ENCODE measurements at places on chromosomes 6 and 20. TPM values are rescaled to one million over a fixed set of nuclear protein-coding genes. Genes with fewer than 3 reads are reported as not detected.

DNA sequence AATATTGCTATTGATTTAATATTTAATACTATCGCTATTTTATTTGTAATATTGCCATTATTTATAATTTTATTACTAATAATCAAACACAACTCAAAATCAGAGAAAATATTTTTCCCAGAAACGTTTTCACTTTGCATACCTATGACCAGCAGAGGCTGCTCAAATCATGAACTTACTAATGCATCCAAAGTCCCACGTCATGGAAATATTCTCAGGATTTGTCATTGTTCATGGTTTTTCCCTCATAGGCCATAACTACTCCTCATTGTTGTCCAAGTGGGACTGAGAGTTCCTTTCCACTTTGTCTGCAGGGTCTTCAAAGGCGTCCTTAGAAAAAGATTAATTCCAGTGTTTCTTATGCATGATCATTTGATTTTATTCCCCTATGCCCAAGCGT, 344.8 kb downstream of the THBS2 start:
- no peak overlapping the region for H3K4me3 ChIP-seq
- DNase-seq, result no peak
- no peaks in the 10 kb centered on the region for H3K27me3 ChIP-seq
- no peaks in the 10 kb centered on the region for H3K4me1 ChIP-seq
- H3K36me3 ChIP-seq, result no peaks in the 10 kb centered on the region

The ARFGEF3 gene
- 2.9 TPM for total RNA-seq

GRCh38 chr20:41657655-41658054, 39.5 kb upstream of the CHD6 start:
- no peak overlapping the region for H3K4me3 ChIP-seq
- H3K27ac ChIP-seq, result no peak overlapping the region
- DNase-seq, result no peak
- H3K27me3 ChIP-seq, result no peaks in the 10 kb centered on the region
- no peaks in the 10 kb centered on the region for H3K36me3 ChIP-seq
- no peaks in the 10 kb centered on the region for H3K4me1 ChIP-seq

The MROH8 gene
- 43.5 TPM for total RNA-seq

The BEND3 gene
- total RNA-seq, result 6.9 TPM

DNA sequence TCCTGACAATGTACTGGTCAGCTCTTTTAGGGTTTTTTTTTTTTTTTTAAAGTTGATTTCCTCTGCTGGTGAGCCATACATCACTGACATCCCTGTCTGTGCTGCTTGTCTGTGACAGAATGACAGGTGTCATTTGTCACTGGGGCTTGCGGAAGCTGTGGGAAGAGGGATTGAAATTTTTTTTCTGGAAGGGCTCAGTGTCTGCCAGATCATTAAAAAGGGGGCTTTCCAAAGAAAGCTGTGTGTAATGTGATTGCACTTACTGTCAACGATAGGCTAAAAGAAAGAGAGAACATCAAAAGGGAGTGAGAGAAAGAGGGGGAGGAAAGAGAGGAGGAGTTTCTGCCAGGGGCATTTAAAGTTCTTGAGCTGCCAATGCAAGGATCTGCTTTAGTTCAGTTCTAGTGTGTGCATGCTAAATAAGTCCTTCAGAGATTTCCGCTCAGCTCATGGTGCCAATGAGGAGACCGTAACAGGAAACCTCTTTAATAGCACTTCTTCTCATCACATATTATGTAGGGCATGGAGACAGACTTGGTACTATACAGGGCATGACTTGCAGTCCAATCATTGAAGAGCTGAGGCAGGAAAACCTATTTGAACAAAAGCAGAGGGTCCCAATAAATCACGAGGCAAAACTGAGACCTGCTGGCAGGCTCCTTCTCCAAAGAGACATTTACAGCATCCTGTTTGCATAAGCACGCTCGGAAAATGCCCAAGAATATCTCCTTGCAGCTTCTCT, 177.2 kb downstream of the TSHZ2 start:
- H3K4me1 ChIP-seq, result peaks cover 10% of the 10 kb centered on the region
- no peaks in the 10 kb centered on the region for H3K36me3 ChIP-seq
- no peaks in the 10 kb centered on the region for H3K27me3 ChIP-seq
- H3K27ac ChIP-seq, result no peak overlapping the region

- no peaks in the 10 kb centered on the region for H3K27me3 ChIP-seq
- H3K4me1 ChIP-seq, result no peaks in the 10 kb centered on the region
- no peak overlapping the region for H3K4me3 ChIP-seq
- no peaks in the 10 kb centered on the region for H3K36me3 ChIP-seq
- no peak overlapping the region for H3K27ac ChIP-seq
Measured at GRCh38 chr20:52461582-52461981, 270.0 kb upstream of the ZFP64 start.

DNA sequence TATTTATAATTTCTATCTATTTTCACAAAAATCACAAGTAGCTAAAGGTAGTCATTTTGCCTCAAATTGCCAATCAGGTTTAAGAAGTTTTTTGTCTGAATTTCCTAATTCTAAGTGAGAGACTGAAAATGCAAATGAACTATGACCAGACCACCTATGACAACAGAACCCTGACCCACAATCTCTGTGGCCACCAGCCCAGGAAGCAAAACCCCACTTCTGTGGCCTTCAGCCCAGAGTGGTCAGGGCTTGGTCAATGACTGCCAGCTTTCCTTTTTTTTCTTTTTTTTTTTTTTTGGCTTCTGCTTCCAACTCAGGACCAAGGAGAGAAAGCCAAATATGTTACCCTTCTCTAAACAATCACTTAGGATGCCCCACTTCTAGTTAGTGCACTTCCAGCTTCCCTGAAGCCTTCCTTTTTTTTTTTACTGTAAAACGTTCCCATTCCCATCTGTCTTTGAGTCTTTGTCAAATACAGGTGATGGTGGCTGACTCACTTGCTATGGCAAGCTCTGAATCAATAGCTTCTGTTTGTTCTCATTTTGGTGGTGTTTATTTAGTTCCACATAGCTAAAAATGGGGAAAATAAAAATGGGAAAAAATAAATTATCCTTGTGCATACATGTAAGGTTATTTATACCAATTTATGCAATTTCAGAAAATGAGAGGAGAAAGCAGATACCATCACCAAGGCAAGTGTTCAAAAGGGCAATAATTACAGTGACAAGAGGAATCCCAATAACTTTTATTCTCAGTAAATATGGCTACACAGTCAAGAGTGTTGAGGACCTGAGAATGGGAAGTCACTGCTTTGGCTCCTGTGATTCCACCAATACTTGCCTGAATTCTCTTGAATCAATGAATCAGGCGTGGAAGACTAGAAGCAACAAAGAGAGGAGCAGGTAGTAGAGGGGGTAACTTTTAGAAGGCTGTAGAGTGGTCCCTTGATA, 170.3 kb upstream of the PDE7B start:
- no peaks in the 10 kb centered on the region for H3K4me1 ChIP-seq
- no peaks in the 10 kb centered on the region for H3K27me3 ChIP-seq
- no peak for DNase-seq
- H3K36me3 ChIP-seq, result no peaks in the 10 kb centered on the region
- no peak overlapping the region for H3K27ac ChIP-seq

GRCh38 chr6:112665114-112665513, 318.0 kb downstream of the RFPL4B start:
- H3K4me1 ChIP-seq, result no peaks in the 10 kb centered on the region
- H3K27ac ChIP-seq, result no peak overlapping the region
- H3K27me3 ChIP-seq, result no peaks in the 10 kb centered on the region
- H3K4me3 ChIP-seq, result no peak overlapping the region
- H3K36me3 ChIP-seq, result no peaks in the 10 kb centered on the region

GRCh38 chr6:150301846-150302519, 66.8 kb upstream of the IYD start:
- H3K4me1 ChIP-seq, result no peaks in the 10 kb centered on the region
- H3K27me3 ChIP-seq, result no peaks in the 10 kb centered on the region
- H3K36me3 ChIP-seq, result no peaks in the 10 kb centered on the region
- H3K4me3 ChIP-seq, result no peak overlapping the region

The CDH26 gene
- total RNA-seq, result 3.5 TPM

DNA sequence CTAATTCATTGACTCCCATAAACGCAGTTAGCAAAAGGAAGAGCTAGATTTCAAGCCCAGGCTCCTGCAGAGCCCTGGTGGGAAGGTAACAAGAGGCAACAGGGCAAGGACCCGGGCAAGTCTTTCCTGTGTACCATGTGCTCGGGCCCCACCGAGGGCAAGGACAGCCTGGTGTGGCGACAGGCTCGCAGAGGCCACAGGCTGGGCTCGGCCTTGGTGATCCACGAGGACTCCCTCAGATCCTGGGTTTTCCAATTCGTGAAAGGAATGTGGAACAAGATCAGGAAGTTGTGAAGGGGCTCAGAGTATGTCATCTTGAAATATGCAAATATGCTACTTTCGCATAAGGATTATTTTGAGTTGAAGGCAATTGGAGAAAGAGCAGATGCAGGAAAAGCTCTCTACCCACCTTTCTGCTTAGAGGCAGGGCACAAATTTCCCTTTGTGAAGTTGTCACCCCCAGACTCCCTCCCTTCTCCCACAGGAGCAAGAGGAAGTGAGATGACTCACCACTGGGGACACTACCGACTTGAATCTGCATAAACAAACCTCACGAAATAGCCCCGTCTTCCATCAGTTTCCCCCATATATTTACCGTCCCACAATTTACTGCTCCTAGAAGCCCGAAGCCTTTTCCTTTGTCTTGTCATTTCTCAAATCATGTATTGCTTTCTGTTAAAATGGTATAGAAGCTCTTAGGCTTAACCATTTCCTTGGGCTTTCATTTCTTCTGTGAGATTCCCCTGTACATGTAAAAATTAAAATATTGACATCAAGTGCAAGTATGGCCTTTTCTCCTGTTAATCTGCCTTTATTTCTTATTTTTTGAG, 79.0 kb downstream of the PSMG4 start:
- no peaks in the 10 kb centered on the region for H3K36me3 ChIP-seq
- no peaks in the 10 kb centered on the region for H3K27me3 ChIP-seq

GRCh38 chr6:25913741-25914140, 16.8 kb downstream of the SLC17A2 start:
- no peaks in the 10 kb centered on the region for H3K27me3 ChIP-seq
- no peak overlapping the region for H3K27ac ChIP-seq
- no peak overlapping the region for H3K4me3 ChIP-seq
- no peaks in the 10 kb centered on the region for H3K4me1 ChIP-seq
- no peak for DNase-seq
- no peaks in the 10 kb centered on the region for H3K36me3 ChIP-seq

The GRM1 gene
- total RNA-seq, result 2.0 TPM

The DDR1 gene
- total RNA-seq, result 97.6 TPM

The PRIM2 gene
- total RNA-seq, result 11.1 TPM

DNA sequence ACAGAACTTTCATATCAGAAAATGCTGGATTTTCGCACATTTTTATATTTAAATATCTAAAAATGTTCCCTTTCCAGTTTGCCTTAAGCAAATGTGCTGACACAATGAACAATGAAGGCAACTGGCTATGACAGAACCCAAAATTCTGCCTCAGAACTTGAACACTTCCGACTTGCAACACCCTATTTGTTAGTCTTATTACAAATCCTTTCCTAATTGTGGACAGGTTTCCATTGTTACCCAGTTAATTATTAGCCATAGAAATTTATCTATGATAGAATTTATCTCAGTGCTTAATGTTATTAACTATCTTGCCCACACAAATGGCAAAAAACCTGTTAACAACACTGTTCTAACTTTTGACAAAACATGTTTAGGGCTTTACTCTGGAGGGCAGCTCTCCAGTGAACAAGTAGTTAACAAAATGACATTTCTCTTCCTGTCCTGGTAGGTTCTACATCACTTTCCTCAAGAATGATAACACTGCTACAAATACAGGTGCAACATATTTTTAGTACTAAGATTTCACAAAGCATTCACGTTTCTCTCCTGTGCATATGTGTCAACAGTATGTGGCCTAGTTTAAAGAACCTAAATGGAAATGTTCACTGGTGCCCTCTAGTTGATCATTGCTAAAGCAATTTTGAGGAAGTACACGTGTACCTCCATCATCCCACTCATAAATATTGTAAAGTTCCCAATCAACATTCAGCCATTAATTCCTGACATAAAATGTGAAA, 58.4 kb downstream of the HIVEP2 start:
- H3K36me3 ChIP-seq, result no peaks in the 10 kb centered on the region
- no peak overlapping the region for H3K27ac ChIP-seq
- H3K4me3 ChIP-seq, result no peak overlapping the region

The CPNE1 gene
- total RNA-seq, result 60.6 TPM

DNA sequence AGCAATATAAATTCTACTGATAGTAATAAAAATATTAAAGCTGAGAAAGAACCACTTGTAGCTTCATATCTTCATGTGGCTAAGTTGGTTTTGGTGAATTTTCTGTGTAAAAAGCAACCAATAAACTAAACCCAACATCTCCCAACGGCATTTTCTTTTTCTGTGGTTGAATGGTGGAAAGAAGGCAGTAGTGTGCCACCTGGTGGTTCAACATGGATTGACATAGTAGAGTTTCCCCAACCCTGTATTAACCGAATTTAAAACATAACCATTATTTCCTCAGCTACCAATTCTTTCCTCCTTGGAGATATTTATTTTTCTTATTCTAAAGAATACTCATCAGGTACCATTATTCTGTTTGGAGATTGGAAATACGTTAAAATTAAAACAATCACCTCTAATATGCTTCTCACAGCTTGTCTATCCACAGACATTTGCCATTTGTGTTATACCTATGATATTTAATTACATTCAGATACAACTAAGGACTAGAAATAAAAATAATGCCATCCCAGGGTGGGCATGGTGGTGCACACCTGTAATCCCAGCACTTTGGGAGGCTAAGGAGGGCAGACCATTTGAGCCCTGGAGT, 117.1 kb upstream of the EEF1E1 start:
- no peak overlapping the region for H3K27ac ChIP-seq
- no peak overlapping the region for H3K4me3 ChIP-seq
- H3K27me3 ChIP-seq, result no peaks in the 10 kb centered on the region
